ENCODE measurements at places on chromosomes 2 and 18. TPM values are rescaled to one million over a fixed set of nuclear protein-coding genes. Genes with fewer than 3 reads are reported as not detected.

- no peak overlapping the region for H3K4me3 ChIP-seq
- H3K36me3 ChIP-seq: no peaks in the 10 kb centered on the region
These were observed 75.2 kb upstream of the NFU1 start for GRCh38 chr2:69512446-69512845.

Gene SCN3A
- total RNA-seq: not detected

GRCh38 chr2:11932048-11932512 is 185.6 kb downstream of the LPIN1 start:
- H3K4me3 ChIP-seq: no peak overlapping the region
- H3K27ac ChIP-seq: no peak overlapping the region
- no peaks in the 10 kb centered on the region for H3K4me1 ChIP-seq

DNA sequence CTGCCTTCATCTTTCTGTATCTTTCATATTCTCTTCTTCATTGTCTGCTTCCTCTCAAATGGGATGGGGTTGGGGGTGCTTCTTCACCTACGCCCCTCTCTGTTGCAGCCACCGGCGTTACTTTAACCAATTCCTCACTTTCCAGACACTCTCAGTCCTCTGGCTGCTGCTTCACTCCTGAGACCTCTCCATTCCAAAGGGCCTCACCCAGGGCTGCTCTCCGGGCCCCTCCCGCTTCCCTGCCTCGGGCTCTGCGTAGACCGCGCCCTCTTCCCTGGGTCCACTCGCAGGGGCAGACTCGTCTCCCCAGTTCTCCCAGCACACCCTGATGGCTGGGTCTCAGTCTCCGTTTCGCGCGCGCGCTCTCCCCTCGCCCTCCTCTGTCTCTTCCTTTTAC is 926 bp downstream of the SERPINB8 start:
- H3K27me3 ChIP-seq: peaks cover 14% of the 10 kb centered on the region
- H3K4me1 ChIP-seq: peaks cover 10% of the 10 kb centered on the region
- H3K36me3 ChIP-seq: no peaks in the 10 kb centered on the region
- peak overlapping the region; percentile 73 for H3K4me3 ChIP-seq

Gene CD8A
- total RNA-seq: 0.34 TPM

Gene PSMA8
- not detected for total RNA-seq

DNA sequence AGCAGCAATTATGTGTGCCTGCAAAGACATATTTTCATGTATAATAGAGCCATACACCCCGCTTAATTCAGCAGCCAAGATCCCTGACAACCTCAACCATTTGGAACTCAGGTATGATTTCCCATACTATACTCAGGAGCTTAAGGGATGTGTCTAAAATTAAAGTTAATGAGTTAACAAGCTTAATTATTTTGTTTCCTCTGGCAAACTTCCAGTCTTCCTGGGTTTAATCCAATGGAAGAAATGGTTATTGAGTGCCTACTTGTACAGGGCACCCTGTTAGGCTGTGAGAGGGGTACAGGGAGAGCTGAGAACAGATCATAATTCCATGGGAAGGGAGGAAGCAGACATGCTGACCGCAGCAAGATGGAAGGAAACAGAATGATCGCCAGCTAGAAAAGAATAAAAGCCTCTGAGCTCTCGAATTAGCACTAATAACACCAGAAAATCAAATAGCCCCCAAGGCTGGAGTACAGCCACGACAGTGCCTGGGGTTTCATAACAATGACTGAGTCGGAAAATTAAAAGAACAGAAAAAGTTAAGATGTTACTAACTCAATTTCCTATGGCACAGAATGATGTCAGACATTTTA is 20.8 kb upstream of the CEP68 start:
- peaks cover 9% of the 10 kb centered on the region for H3K4me1 ChIP-seq
- no peaks in the 10 kb centered on the region for H3K27me3 ChIP-seq
- DNase-seq: no peak
- no peak overlapping the region for H3K27ac ChIP-seq
- no peak overlapping the region for H3K4me3 ChIP-seq
- H3K36me3 ChIP-seq: no peaks in the 10 kb centered on the region

Gene RNF144A
- total RNA-seq: 29.0 TPM

Gene ALPG
- not detected for total RNA-seq

DNA sequence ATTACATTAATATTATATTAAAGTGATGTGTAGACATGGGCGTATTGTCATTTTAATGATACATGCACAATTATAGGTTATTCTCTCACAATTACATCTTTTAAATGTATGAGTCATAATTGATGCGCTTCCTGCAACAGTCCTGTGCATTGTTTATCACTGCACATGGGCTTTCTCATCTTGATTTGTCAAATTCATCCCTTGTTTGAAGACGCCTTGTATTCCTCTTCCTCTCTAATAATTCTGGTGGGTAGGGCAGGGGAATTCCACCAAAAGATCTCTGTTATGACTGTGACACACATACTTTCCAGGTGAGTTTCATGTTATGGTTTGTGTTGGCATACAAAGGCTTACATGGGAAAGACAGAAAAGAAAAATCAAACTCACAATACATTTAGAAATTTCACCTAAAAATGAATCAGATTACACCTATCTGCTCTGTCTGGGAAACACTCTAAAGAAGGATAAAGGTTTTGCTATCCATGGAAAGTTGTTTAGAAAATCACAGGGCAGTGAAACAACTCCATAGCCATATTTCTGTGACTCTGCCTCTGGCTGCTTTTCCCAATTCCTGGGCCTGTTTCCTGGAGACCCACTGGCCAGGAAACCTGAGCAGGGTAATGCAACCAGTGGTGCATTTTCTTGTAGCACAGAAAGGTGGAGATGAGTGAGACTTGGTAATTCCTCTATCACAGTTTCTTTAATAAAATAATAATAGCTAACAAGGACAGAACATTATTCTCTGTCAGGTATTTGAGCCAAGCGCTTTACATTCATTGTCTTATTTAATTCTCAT is 13.2 kb downstream of the SLC9A2 start:
- no peaks in the 10 kb centered on the region for H3K27me3 ChIP-seq
- H3K27ac ChIP-seq: no peak overlapping the region
- H3K4me3 ChIP-seq: no peak overlapping the region
- DNase-seq: no peak
- no peaks in the 10 kb centered on the region for H3K36me3 ChIP-seq
- no peaks in the 10 kb centered on the region for H3K4me1 ChIP-seq

DNA sequence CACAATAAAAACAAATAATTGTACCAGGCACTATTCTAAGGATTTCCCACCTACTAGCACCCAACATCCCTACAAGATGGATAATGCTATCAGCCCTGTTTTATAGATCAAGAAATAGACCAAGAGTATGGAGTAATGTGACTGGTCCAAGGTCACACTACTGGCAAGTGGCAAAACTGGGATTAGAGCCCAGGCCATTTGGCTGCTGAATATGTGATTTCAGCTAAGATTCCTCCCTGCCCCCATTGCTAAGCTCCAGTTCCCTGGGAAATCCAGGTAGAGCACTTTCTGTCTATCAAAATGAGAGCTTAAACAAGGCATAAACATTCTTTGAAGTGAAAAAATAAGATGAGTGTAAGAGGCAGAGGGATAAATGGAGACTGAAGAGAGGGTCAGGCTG is 157.8 kb downstream of the DNAH6 start:
- no peaks in the 10 kb centered on the region for H3K4me1 ChIP-seq
- H3K27ac ChIP-seq: no peak overlapping the region
- H3K27me3 ChIP-seq: no peaks in the 10 kb centered on the region
- DNase-seq: no peak
